ENCODE measurements at places on chromosomes 5 and 9. TPM values are rescaled to one million over a fixed set of nuclear protein-coding genes. Genes with fewer than 3 reads are reported as not detected.

DNA sequence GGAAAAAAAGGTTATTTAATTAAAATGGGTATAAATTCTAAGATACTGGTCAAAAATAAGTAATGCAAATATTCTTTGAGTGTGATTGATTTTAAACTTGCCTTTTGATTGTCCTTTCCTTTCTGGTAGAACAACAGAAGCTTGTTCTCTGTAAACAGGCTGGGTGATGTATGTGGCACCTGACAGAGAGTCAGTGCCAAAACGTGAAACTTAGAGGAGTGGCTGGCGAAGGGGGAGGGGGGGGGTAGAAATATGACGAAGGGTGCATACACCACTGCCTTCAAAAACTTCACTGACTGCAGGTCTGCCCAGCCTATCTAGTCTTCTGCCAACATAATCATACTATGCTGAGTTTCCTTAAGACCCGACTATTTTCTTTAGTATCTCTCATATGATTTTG is 629.8 kb upstream of the SEMA6A start:
- no peak for DNase-seq

GRCh38 chr5:123220621-123221146 is 131.6 kb downstream of the PRDM6 start:
- DNase-seq, result no peak

Gene FGF10
- total RNA-seq, result not detected

Gene TMEM215
- not detected for total RNA-seq

- DNase-seq, result no peak
These were observed 65.1 kb downstream of the NEK6 start for GRCh38 chr9:124322618-124323432.

GRCh38 chr5:154795235-154795596 is 40.0 kb downstream of the LARP1 start:
- no peak for DNase-seq

DNA sequence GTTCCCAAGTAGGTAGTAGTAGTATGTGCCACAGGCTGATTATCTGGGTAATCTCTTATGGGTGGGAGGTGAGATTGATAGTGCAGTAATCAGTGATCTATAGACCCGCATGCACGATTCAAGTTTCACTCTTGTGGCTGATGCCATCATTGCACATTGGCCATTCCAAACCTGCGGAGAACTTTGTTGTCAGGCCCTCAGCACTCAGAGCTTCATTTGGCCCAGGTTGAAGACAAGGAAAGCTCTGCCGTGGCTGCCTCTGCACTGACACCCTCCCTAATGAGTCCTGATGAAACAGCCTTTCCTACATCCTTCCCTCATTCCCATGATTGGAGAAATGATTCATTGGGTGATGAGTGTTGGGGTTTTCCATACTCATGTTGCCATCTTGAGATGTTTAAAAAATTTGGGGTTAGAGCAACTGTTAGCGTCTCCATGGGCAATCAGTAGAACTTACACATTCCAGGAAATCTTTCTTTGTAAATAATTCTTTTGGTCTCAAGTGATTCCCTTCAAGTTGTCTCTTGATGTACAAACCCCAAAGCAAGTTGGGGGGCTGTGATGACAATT is 22.9 kb downstream of the PROP1 start:
- DNase-seq, result no peak

Gene ANKRD18A
- total RNA-seq, result not detected

Gene CDH6
- total RNA-seq, result not detected

Gene KCNMB1
- total RNA-seq, result 3.5 TPM

Gene LOX
- 0.69 TPM for total RNA-seq

Gene TERT
- total RNA-seq, result 21.5 TPM
